Esophagus (tissue), 2 donors: ENCODE measurements at places on chromosomes 11 and 22. TPM values are rescaled to one million over a fixed set of nuclear protein-coding genes. Genes with fewer than 3 reads are reported as not detected.

The UCP3 gene
- 0.41 TPM for polyA plus RNA-seq

The DGAT2 gene
- polyA plus RNA-seq = 17.2 TPM

The POLR2F gene
- polyA plus RNA-seq = 84.8 TPM

The RAB38 gene
- 17.9 TPM for polyA plus RNA-seq

The CAPN5 gene
- polyA plus RNA-seq = 26.6 TPM

The RIBC2 gene
- 1.3 TPM for polyA plus RNA-seq

The MUC2 gene
- polyA plus RNA-seq = not detected

The TSGA10IP gene
- not detected for polyA plus RNA-seq

The ELFN2 gene
- polyA plus RNA-seq = 0.01 TPM

The CHRM1 gene
- polyA plus RNA-seq = 0.01 TPM

The NOX4 gene
- 0.43 TPM for polyA plus RNA-seq

The CCDC157 gene
- 1.6 TPM for polyA plus RNA-seq
